ENCODE measurements at places on chromosomes 12 and 14. TPM values are rescaled to one million over a fixed set of nuclear protein-coding genes. Genes with fewer than 3 reads are reported as not detected.

DNA sequence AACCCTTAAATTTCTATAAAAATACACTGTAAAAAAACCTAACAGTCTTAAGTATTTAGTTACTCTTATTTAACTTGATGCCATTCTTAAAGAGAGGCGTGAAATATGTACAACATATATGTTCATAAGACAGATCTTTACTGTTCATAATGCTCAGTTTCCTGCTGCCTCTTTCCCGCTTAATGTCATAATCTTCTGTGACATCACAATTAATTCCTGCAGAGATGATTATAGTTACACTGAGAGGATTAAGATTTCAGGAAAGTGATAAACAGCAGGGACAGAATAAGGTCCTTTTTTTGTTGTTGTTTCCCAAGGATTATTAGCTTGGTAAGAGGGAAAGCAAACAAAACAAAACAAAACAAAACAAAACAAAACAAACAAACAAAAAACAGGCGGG lies 801.4 kb downstream of the FLRT2 start:
- DNase-seq = no peak

- no peak for DNase-seq
These were observed 156.9 kb downstream of the SRGAP1 start for GRCh38 chr12:64001439-64001838.

- no peak for DNase-seq
These were observed 274.5 kb downstream of the DACT1 start for GRCh38 chr14:58912287-58912686.

Gene TEX52
- 0.59 TPM for polyA plus RNA-seq

Gene LGR5
- 9.6 TPM for polyA plus RNA-seq

Data from muscle of back (tissue), 13 donors.